ENCODE measurements at places on chromosomes 6 and 20.
A peak's percentile ranks its signal among the peaks of the same experiment; 100 is the strongest.

- DNase-seq: no peak
Observed at GRCh38 chr6:1028723-1029122, 283.2 kb upstream of the FOXQ1 start.

DNA sequence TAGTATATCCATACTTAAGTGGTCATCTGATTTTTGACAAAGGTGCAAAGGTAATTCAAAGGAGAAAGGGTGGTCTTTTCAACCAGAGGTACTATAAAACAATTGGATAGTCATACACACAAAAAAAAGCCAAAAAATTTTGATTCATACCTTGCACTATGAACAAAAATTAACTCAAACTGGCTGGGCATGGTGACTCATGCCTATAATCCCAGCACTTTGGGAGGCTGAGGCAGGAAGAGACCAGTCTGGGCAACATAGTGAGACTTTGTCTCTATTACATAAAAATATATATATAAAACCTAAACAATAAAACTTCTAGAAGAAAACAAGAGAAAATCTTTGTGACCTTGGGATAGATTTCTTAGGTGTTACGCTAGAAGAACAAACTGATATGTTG is 43.8 kb upstream of the ADIG start:
- no peak for DNase-seq

DNA sequence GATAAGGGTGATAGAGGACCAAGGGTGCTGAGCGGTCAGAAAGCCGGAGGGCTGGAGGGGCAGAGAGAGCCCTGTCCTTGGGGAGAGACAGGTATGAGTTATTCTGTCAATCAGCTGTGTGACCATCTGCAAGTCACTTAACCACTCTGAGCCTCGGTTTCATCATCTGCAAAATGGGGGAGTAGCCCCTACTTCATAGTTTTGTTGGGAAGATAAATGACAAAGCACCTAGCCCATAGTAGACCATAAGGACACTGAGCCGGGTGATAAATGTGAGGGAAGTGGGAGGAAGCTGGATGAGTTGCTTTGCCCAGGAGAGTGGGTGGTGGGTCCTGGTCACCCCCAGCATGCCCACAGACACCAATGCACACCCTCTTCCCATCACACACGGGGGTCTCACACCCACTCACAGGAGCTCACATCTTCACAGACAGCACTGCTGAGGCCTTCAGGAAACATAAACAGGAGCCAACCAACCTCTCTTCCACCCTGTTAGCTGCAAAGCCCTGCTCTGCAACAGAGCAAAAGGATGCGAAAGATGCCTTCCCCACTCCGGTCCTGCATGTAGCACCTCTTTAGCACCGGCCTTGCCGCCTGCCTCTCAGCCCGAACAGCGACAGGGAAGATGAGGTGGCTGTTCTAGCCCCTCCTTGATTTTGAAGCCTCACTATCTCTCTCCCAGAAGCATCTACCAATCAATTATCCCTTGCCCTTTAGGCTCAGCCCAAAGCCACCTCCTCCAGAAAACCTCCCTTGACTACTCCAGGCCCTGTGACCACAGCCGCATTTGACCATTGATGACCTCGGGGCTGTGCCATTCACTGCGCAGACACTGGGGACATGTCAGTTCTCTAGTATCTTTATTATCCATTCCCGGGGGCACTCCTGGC is 18.9 kb downstream of the SPDEF start:
- DNase-seq: no peak

DNA sequence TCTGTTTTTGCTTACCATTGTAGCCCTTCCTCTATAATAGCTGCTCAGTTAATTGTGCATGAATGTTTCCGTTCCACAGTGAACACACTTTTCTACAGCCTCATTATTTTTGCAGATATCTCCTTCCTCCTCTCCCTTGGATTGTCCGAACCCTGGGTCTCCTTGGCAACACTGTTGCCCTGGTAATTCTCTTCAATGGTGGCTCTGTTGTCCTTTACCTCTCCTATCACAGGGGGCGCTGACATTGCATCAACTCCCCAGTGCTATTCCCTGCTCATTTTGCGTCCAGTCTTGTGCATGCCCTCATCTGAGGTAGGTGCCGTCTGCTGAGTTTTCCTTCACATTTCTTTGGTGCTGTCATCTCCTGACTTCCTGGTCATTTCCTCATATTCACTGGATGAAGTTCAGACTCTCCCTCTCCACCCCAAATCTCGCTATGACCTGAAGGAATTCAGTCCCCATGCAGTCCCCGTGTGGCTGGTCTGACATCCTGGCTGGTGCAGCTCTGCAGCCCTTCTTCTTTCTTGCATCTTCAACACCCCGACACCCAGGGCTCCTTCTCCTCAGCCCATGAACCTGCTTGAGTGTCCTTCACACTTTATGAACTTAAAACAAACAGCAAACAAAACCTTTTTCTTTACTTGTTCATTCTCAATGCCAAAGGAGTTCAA is 21.1 kb downstream of the PHACTR2 start:
- no peak for DNase-seq

DNA sequence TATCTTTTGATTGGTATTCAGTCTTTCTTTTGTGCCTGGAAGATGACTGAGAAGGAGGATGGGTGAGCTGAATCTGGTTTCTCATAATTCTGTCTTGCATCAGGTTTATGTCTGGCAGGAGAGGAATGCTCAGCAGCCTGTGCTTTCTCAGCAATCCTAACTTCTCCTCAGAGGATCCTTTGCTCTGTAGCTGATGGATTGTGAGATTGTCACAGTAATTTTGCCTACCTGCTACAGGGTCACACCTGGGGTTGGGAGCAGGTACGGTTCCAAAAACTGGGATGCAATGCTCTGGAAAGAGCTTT is 2.1 kb upstream of the HS3ST5 start:
- DNase-seq: no peak

- DNase-seq: peak; percentile 58
Observed at GRCh38 chr20:57383447-57384347, 7.5 kb upstream of the RBM38 start.

GRCh38 chr6:138455746-138456400 is 43.4 kb downstream of the NHSL1 start:
- peak; percentile 61 for DNase-seq

DNA sequence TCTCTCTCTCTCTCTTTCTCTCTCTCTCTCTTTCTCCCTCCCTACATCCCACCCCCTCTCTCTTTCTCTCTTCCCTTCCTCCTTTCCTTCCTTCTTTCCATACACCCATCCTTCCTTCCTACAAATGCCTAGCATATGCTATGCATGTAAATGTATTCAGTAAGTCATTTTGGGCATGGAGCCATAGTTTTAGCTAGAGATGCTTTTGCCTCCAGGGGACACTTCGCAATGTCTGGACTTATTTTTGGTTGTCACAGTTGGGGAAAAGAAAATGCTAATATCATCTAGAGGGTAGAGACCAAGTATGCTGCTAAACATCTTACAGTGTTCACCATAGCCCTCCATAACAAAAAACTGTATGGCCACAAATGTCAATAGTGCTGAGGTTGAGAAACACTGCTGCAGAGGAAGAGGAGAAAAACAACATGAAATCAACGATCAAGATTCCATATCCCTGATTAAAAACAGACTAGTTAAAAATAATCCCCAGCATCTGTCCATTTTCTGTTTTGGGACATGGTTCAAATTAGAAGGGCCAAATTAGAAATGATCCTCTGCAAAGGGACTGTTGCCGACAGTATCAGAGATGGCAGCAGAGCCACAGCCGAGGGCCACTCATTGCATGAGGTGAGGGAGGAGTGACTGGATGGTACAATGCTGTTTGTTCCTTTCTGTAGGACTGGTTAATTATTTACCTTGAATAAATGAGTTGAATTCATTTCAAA is 152.7 kb downstream of the SH3BGRL2 start:
- DNase-seq: no peak

GRCh38 chr6:32154514-32155161 is 697 bp downstream of the PPT2 start:
- DNase-seq: peak; percentile 92

DNA sequence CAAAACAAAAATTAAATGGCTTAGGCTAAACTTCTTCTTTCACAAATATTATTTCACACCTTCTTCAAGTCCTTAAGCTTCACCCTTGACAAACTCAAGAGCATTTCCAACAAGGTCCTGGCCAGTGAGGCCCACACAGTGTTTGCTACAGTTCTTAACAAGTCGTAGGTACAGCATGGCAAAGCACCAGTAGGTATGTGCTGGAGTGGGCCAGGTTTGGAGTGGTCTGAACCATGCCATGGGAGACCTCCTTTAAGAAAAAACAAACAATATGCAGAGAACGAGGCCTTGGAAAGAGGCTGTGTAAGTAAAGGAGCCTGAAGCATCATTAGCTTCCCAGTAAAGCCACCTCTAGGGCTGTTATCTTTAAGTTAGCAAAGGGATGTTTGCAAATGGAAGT is 154.3 kb upstream of the SNX9 start:
- DNase-seq: no peak

DNA sequence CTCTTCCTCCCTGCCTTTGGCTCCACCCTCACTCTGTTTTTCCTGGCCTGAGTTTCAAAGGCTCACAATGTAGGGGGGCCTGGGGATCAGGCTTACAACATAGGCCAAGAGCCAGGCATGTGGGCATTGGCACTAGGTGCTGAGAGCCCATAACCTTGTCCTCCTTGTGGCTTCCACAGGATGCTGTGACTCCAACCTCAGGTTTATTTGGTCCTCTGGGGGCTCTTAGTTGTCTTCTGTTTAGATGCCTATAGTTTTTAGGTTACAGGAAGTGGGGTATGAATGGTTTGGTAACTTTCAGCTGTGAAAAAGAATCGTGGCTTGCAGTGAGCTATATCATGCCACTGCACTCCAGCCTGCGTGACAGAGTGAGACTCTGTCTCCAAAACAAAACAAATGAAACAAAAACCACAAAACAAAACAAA is 25.6 kb downstream of the MMP24 start:
- no peak for DNase-seq

DNA sequence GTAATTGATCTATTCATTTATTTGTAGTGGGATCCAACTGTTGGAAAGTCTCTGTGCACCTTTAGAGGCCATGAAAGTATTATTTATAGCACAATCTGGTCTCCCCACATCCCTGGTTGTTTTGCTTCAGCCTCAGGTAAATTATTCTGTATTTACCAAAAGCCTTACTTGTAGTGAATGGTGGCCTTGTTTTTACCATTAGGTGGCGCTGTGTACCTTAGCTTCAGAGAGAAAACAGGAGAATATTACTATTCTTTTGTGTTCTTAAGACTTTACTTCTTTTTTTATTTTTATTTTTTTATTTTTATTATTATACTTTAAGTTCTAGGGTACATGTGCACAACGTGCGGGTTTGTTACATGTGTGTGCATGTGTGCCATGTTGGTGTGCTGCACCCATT is 23.7 kb downstream of the PEX7 start:
- DNase-seq: peak; percentile 60

DNA sequence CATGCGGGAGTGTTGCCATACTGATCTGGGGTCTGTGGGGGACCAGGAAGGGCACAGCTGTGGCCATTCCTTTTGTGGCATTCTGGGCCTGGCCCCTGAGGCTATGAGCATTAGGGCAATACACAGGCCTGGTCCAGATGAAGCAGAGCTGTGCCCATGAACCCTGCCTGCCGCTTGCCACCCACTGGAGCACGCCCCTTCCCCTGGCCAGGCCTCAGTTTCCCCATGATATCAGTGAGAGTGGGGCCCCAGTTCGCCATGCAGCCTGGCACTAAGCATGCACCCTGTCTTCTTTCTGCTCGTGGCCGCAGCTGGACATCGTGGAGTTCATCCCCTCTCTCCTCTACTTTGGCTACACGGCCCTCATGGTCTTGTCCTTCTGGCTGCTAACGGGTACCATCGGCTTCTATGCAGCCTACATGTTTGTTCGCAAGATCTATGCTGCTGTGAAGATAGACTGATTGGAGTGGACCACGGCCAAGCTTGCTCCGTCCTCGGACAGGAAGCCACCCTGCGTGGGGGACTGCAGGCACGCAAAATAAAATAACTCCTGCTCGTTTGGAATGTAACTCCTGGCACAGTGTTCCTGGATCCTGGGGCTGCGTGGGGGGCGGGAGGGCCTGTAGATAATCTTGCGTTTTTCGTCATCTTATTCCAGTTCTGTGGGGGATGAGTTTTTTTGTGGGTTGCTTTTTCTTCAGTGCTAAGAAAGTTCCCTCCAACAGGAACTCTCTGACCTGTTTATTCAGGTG is 42.4 kb downstream of the PLAGL2 start:
- DNase-seq: no peak

- DNase-seq: peak; percentile 15
Observed at GRCh38 chr20:48025051-48025515, 239.8 kb upstream of the SULF2 start.

GRCh38 chr20:36827541-36828279 is 48.2 kb upstream of the TLDC2 start:
- DNase-seq: no peak

DNA sequence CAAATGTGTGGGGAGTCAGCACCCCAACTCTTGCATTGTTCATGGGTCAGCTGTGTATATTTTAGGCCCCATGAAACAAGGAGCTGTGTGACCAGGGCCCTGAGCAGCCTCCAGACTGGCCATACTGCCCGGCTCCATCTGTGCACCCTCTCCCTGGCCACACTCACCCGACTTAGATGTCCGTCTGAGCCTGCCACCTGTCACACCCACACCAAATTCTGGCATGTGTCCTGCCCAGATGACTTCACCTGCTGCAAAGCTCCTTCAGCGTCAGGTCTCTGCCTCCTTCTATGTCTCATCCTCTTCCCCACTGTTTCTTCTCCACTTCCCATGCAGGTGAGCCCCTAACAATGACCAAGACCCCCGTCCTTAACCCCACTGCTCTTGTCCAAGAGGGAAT is 88.1 kb upstream of the THBS2 start:
- no peak for DNase-seq

- peak; percentile 37 for DNase-seq
Observed at GRCh38 chr20:25178563-25179438, 16.7 kb upstream of the ENTPD6 start.

All from OCI-LY7 (cell line).